Activated naive CD4-positive, alpha-beta T cell treated with anti-CD3 and anti-CD28 coated beads for 36 hours (primary cell): ENCODE measurements at places on chromosomes 5 and 9. TPM values are rescaled to one million over a fixed set of nuclear protein-coding genes. Genes with fewer than 3 reads are reported as not detected.

- DNase-seq = peak; percentile 63
Observed at GRCh38 chr9:137611623-137612609, 6.4 kb downstream of the ARRDC1 start.

Gene STPG3
- total RNA-seq = not detected

GRCh38 chr5:9468060-9468388, 77.9 kb downstream of the SEMA5A start:
- DNase-seq = no peak

GRCh38 chr9:1046639-1047572, 3.3 kb upstream of the DMRT2 start:
- DNase-seq = no peak

GRCh38 chr9:114221706-114222465, 66.5 kb downstream of the COL27A1 start:
- DNase-seq = no peak

DNA sequence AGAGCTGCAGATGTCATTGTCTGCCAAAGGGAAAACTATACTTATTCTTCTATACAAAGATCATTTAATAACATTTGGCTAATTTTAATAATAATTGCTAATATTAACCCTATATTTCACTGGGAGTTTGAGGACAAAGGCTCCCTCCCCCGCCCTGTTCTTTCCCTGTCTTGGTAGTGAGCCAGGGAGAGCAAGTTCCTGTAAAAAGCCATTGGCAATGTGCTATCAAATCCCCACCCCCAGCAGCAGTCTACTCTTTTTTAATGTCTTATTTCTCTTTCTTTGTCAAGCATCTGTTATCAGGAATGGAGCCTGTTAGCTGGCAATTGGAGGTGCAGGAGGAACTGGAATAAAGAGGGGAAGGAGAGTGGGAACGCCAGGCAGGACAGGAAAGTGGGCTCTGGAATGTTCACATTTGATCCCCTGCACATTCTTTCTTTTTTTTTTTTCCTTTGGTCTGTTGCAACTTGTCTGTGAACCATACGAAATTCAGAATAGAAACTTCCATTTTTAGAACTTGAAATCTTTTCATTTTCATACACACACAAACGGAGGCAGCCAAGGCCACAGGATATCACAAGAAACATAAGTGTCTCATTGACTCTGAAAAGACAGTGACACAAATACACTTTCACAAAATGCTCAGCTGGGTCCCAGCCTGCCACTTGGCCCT, 664.8 kb upstream of the ZNF608 start:
- no peak for DNase-seq

DNA sequence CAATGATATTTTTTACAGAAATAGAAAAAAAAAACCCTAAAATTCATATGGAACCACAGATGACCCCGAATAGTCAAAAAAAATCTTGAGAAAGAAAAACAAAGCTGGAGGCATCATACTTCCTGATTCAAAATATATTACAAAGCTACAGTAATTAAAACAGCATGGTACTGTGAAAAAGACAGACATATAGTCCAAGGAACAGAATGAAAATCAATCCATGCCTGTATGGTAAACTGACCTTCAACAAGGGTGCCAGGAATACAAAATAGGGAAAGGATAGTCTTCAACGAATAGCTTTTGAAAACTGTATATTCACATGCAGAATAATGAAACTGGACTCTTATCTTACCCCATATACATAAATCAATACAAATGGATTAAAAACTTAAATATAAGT, 307.5 kb downstream of the MCTP1 start:
- DNase-seq = no peak

- DNase-seq = no peak
Observed at GRCh38 chr5:173688703-173689102, 72.3 kb upstream of the BOD1 start.

- DNase-seq = no peak
Observed at GRCh38 chr9:4829969-4830368, 37.2 kb downstream of the RCL1 start.

DNA sequence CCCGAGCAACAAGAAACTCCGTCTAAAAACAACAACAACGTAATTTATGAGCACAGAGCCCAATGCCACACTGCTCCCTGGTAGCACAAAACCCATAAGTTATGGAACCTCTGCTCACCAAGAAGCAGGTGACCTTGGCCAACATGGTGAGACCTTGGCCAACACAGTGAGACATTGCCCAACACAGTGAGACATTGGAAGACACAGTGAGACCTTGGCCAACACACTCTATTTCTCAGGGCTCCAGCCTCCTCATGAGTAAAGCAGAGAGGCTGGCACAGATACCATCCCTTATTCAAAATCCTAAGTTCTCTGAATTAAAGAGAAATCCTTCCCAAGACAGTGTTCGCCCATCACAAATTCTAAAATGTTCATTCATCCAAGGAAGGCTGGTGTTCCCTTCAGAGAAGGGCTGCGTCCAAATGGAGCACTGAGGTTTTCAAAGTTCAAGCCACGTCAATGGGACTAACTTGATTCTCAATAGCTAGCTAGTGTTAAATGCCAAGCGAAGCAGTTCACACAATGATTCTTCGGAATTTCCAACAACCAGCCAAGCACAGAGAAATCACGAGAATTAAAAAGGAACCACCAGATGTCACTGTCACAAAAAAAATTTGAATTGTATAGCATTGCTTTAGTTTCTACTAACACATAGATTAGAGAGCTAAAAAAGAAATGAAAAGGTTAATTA, 29.5 kb downstream of the TTC39B start:
- no peak for DNase-seq

- no peak for DNase-seq
Observed at GRCh38 chr5:141662028-141662427, 10.8 kb upstream of the FCHSD1 start.

Gene FYB1
- 129 TPM for total RNA-seq

Gene MCTP1
- not detected for total RNA-seq

Gene PCDHB2
- not detected for total RNA-seq

Gene PFN3
- not detected for total RNA-seq

- DNase-seq = peak; percentile 76
Observed at GRCh38 chr9:68560071-68560844, 19.6 kb upstream of the TMEM252 start.

DNA sequence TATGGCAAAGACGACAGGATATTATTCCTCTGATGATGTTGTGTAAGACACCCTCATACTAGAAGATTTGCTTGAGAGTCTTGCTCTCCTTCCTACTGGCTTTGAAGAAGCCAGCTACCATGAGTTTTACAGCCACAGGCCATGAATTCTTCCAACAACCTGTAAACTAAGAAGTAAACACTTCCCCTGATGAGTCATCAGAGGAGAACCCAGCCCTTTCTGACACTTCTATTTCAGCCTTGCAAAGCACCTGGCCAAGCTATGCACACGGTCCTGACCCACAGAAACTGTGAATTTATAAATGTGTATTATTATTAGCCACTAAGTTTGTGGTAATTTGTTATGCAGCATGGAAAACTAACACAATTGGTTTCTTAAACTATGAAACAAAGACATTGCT, 288.8 kb upstream of the ADAMTSL1 start:
- no peak for DNase-seq

DNA sequence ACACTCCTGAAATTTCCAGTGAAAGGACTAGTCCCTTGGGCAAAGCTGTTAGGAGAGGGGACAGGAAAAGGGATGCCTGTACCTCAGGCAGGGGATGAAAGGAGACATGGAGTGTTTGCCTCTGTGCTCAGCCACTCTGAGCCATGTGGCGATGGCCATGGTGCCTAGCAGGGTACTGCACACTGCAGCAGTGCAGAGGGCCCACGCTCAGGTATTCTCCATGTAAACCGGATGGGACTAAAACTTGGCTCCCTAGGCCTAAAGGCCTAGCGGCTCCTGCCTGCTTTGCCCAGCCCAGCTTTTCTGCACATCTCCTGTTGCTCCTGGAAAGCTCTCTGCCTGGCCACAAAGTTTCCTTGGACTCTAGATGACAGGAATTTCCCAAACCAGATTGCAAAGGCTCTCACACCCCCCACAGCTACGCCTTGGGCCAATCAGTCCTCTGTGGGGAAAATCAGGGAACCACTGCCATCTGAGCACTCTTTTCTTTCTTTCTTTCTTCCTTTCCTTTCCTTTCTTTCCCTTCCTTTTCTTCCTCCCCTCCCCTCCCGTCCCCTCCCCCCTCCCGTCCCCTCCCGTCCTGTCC, 44.3 kb downstream of the HABP4 start:
- DNase-seq = no peak

Gene LCN6
- not detected for total RNA-seq

Gene NIM1K
- total RNA-seq = 0.54 TPM

DNA sequence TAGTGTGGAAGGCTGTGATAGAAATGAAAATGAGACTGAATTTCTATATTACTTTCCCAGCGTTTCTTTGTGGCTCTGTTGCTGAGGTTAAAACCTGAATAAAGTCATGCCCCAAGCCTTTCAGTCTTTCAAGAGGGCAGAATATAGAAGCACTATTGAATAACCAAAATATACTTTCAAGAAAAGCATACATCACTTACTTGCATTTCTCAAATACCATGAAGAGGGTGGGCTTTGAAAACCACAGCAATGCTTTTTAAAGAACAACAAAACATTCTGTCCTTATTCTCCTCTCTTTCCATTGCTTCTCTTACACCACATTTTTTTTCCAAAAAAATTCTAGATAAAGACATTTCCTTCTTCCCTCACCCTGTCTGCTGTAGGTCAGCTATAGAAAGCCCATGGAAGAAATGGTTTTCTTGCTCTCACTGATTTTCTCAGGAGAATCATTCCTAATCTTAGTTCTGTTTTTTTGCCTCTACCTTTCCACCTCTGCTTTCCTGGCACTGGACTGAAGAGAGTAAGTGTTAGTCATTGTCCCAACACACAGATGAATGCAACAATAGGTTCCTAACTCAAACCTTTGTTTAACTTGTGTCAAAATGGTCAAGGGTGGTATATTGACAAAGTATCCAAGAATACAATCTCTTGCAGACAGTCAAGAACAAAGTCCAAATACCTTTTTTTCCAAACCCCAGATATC, 51.6 kb downstream of the NUDT12 start:
- DNase-seq = no peak

Gene CTSL
- total RNA-seq = 0.86 TPM

DNA sequence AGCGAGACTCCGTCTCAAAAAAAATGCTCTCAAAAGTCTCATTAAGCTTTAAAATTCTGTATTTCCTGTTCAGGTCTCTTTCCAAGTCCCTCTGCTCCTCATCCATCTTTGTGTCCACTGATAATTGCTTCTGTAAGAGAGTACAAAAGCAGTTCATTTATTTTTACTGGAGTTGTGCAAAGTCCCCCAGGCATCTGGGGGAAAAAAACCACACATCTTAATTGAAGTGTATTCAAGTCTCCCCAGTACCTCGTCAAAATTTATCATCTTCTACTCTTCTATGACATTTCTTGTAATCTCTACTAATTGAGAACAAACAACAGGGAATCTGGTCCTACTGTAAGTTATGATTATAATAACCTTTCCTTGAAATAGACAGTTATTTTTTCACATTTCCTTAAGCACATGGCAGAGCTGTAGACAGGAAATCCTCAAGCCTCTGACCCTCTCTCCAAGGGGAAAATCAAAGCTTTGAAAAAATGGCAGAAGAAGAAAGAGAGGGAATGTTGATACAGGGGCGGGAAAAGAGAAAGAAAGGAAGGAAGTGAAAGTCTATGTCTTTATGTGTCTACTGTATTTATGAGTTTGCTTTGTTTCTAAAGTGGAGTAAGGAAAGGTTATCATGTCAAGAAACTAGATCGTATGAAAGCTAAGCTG, 51.5 kb downstream of the RAI14 start:
- no peak for DNase-seq

GRCh38 chr5:4879693-4880303, 260.3 kb upstream of the ADAMTS16 start:
- DNase-seq = peak; percentile 49

- no peak for DNase-seq
Observed at GRCh38 chr5:105931881-105932421, 1738.8 kb downstream of the EFNA5 start.

Gene PDZD2
- total RNA-seq = 0.05 TPM

GRCh38 chr9:38687389-38687842, 32.5 kb downstream of the FAM240B start:
- peak; percentile 37 for DNase-seq

DNA sequence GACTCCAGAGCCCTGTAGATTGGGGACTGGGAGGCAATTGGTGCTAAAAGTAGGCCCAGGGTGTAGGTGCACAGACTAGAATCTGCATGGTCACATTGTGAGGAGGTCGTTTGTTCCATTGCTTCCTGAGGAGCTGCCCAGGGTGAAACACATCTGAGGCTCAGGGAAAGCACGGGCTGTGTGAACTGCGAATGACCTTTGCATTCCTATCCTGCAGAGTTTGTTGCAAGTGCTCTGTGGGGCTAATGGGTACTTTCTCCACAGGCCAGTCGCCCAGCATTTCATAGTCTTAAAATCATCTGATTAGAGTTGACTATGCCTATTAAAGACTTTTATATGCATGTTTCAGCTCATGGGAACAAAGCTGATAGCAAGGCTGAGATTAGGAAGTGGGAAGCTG, 14.4 kb upstream of the SLC46A2 start:
- DNase-seq = no peak

- DNase-seq = no peak
Observed at GRCh38 chr9:136023410-136024225, 62.4 kb upstream of the UBAC1 start.

Gene SPINK6
- total RNA-seq = not detected

Gene NAIF1
- total RNA-seq = 12.3 TPM

Gene TBC1D2
- 2.4 TPM for total RNA-seq

GRCh38 chr5:36744773-36745589, 131.6 kb upstream of the NIPBL start:
- peak; percentile 42 for DNase-seq

DNA sequence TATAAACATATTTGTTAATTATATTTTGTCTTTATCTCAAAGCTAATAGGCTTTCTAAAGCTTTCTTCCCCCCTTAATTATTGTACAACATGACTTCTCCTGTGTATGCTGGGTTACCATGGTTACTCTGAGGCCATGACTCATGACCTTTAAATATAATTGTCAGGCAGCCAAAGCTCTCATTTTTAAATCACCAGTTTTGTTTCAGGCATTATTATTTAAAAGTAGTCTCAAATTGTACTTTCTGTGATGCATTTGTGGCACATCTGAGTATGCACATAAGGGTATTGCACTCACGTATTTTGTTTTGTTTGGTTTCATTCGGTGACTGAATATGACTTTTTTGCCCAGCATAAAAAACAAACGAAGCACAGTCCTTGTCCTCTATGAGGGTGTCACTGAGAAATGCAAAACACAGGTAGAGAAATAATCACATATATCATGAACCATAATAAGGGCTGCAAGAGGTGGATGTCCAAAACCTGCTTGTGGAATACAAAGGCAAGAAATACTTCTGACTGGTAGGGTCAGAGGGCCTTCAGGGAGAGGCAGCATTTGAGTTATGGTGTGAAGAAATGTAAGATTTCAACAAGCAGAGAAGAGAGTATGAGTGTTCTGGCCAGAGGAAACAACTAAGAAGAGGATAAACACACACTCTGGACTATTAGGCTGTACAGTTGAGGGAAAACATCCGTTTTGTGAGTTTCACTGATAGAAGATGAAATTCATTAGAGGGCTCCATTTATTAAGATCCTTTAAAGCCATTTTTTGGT, 2.1 kb downstream of the CCDC192 start:
- DNase-seq = no peak

DNA sequence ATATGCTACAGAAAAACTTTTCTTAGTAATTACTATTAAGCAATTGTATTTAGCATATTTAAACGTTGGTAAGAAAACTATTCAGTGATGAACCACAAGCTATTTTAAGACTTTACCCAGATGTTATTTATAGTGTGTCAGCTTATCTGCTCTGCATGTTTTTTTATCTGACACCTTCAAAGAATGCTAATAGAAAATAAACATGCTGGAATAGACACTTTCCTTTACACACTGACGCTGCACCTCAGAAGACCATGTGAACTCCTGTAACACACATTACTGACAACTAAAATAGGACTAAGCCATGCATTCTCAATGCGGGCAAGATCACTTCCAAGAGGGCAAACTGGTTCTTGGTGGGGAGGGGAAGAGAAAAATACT, 38.3 kb downstream of the FNIP1 start:
- no peak for DNase-seq
